ENCODE measurements at places on chromosomes 13 and 19.

GRCh38 chr19:38375098-38375493 is 725 bp downstream of the PSMD8 start:
- no peak for DNase-seq

DNA sequence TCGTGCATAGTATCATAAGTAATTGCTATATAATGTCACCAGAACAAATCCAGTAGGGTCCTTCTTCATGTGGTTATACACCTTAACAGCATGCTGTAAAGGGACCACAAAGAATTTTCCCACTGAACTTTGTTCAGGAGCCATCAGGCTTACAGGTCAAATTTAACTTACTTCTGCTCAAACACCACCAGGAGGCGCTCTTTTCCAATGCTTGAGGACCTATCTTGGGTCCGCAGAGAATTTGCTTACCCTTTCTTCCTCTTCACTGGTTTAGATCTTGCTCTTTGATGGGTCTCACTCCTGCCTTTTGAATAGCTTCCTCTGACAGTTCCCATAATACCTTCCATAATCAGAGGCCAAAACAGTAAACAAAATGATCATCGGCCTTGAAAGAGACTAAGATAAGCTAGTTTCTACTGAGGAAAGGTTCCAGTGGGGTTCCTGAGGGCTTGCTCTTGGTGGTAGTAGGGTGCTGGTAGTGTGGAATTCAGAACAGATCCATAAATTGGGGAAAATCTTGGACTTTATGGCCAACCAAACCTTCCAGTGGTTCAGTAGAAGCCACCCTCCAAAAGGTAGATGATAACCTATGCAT is 37.4 kb downstream of the SCGB2B2 start:
- peak; percentile 56 for DNase-seq

DNA sequence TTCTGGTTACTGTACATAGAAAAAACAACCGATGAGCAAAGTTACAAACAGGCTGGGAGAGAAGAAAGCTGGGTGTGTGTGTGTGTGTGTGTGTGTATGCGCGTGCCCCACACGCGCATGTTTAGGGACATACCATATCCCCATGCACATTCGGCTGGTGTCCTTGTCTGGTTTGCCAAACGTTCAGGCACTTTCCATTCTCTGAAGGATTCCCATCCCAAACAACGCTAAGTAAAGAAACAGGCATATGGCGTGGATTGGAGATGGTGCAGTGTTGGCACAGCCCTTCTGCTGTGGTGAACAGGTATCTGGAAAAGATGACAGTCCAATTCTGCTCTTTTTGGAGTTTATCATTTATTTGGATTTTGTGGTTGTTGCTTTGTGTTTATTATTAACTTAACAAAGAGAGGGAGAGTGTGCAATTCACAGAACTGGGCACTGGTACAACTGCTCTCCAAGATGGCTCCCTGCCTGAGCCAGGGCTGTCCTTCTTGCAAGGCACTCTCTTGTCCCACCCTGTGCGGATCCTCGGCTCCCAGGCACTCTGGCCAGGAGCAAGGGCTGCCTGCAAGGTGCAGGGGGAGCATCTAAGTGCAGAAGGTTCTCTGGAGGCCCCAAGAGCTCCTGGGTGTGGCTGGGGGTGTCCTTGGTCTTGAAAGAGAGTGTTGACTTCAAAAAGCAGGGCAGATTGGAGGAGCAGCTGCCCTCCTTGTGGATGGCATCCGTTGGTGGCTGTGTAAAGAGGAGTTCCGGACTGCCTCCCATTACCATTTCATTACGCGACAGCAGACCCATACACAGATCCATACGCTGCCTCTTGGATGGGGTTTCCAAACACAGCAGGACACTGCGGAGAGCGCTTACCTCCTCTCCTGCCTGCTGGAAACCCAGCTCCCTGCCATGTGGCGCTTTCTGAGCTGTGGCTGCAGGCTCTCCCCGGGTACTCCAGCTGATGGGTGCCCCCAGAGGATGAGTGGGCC is 263.1 kb downstream of the ZNF536 start:
- no peak for DNase-seq

DNA sequence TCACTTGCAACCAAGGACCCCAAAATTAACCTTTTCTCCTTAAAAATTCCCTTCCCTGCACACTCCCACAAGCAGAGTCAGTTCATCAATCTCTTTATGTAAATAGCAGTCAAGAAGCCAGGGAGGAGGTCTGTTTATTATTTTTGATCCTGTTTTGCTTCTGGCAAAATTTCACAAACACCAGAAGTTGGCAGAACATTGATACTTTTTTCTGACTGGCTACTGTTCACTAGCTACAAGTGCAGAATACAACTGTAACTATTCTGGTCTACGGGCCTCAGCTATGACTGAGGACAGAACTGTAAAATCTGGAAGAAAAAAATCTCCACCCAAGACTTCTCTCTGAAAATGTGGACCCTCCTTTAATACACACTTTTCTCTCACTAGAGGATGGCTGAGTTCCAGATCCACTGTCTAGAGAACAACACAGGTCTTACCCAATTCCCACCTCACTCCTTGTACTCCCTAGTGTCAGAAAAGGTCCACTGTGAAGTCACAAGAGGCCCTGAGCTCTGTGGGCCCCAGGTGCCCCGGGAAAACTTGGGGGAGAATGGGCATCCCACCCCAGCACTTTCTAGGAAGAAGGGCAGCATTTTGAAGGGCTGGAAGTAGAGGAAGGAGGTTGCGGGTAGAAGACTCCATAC is 14.5 kb downstream of the STARD13 start:
- DNase-seq = no peak

- no peak for DNase-seq
Measured at GRCh38 chr13:22112956-22113745, 442.3 kb downstream of the FGF9 start.

- no peak for DNase-seq
Measured at GRCh38 chr13:40206241-40207000, 460.0 kb downstream of the FOXO1 start.

- DNase-seq = no peak
Measured at GRCh38 chr13:75225288-75226032, 256.5 kb downstream of the TBC1D4 start.

GRCh38 chr13:32134241-32135055 is 102.9 kb downstream of the FRY start:
- no peak for DNase-seq

DNA sequence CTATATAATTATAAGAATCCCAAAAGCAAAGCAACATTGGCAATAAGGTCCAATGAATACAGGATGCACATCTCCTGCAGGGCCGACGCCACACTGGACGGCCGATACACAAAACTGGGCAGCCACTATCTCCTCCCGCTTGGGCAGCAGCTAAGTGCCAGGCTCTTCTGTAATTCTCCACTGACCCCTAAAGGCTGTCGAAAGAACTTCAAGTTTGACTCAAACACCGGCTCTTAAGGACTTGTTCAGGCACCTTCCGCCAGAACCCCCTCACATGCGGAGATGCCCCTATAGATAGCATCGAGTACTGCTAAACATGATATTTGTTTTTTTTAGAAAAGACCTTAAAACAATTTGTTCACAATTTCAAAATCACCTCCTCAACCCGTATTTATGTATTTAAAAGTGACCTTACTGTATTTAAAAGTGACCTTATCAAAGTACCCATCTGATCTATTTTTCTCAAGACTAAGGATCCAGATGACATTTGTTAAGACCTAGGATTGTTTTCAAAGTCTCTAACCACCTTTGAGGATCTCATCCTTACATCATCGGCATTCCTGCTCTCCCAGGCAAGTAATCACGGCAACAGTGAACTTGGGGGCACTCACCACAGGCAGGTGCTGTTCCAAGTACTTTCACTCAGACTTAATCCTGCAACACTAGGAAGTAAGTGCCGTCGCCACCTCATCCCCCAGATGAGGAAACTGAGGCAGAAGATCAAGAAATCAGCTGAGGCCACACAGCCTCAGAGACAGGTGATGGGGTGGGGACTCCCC is 77.8 kb downstream of the TUBGCP3 start:
- DNase-seq = peak; percentile 49

DNA sequence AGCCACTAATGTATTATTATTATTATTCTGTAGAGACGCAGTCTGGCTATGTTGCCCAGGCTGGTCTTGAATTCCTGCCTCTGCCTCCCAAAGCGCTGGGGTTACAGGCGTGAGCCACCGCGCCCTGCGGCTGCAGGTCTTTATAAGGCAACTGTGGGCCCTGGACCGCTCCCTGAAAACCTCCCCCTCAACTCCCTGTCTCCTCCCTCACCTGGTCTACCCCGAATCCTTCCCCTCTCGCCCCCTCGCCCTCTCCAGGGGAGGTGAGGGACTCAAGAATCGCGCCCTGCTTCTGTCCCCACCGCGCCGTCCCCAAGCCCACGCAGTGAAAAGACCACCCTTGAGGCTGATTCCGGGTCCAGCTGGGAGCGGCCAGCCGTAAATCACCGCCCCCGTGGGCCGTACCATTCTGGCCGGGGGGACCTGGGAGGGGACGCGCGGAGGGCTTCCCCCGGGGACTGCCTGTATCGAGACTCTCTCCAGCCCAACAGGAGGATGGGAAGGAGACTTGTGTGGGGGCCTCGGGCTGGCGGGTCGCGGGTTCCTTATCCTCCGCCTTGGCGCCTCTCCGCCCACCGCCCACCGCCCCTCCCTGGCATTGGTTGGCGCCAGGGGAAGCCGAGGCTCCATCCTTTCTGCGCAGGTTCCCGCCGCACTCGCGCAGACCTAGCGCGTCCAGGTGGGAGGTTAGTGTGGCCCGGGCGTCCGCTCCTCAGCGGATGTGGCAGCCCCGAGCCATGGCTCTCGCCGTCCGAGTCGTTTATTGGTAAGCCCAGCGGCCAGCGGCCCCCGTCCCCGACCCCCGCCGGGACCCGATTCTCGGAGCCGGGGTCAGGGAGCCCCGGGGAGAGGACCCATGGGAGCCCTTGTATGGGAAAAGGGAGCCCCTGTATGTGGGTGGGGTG is at the start of gene SELENOW:
Gene SELENOW, plus strand, starts transcription at position 655 of the 905 bp plus-strand sequence. Its CDS starts 83 bp downstream, at position 738.
- peak; percentile 90 for DNase-seq

DNA sequence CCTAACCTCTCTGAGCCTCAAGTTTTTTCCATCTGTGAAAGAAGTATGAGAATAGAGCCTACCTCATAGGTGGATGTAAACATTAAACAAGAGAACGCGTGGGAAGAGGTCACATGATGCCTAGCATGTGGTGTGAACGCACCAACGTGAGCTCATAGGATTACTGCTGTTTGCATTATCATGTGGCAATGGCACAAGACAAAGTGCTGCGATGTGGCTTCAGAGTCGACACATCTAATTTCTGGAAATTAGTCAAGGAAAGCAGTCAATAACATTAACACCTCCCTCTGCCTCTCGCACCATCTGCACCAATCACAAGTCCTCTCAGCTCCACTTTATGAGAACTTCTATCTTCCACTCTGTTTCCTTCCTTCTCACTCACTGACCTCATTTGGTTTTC is 489.7 kb downstream of the COG6 start:
- DNase-seq = no peak

DNA sequence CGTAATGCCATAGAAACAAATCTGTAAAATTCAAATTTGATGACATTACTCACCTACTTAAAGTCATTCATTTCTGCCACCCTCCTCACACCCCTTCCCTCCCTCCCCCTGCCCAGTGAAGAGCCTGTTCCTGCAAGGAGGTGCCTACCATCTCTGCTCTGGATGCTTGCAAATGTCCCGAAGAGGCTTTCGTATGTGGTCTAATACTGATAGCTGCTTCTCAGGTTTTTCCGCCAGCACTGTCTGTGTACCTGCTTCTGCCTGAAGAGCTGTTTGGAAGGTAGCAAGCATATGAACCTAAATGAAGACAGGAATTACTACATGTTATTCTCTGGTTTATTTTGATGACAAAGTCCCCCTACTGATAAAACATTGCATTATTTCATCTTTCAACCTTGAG is 57.1 kb downstream of the GPALPP1 start:
- DNase-seq = no peak

DNA sequence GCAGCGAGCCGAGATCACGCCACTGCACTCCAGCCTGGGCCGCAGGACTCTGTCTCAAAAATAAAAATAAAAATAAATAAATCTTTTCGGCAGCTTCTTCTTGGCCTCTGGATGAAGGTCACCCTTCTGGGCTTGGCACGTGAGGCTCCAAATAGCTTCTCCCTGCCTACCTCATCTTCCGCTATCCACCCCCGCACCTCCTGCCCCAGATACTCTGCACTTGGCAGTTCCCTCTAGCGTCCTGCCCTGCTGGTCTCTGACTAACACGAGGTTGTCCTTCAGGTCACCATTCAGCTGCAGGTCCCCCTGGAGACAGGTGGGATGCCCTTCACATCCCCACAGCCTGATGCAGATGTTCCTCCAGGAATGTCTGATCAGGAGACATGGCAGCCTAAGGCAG is 8.5 kb upstream of the CCL25 start:
- no peak for DNase-seq

Measured in HEK293T (cell line).